Heart left ventricle (tissue), 16 donors: ENCODE measurements at places on chromosomes 6 and 20. TPM values are rescaled to one million over a fixed set of nuclear protein-coding genes. Genes with fewer than 3 reads are reported as not detected.
A peak's percentile ranks its signal among the peaks of the same experiment; 100 is the strongest.

The ZNF184 gene
- 4.0 TPM for total RNA-seq

The HFE gene
- total RNA-seq, result 9.6 TPM

The GNAS-AS1 gene
- not detected for total RNA-seq

DNA sequence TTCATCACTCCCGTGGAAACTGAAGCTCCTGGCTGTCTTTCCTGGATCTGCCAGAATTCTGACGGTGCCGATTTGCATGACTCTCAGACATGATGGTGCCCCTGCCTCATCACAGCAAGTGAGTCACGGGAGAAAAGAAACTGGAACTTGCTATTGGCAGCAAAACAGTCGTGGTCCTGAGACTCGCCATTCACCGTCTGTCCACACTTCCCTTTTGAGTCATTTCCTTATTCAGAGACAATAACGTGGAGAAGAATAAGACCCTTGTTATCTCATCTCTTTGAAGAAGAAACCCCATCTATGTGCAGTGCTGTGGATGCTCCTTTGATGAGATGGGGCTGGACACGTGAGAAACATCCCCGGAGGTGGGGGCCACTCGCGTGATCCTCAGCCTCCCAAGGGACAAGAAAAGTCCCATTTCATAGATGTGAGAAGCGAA is 4.2 kb downstream of the GPR31 start:
- no peaks in the 10 kb centered on the region for H3K4me1 ChIP-seq
- peaks cover 10% of the 10 kb centered on the region for H3K27me3 ChIP-seq
- no peak for DNase-seq
- H3K36me3 ChIP-seq, result no peaks in the 10 kb centered on the region
- H3K4me3 ChIP-seq, result peak overlapping the region; percentile 26
- H3K27ac ChIP-seq, result no peak overlapping the region

- H3K4me1 ChIP-seq, result no peaks in the 10 kb centered on the region
- no peak overlapping the region for H3K27ac ChIP-seq
- no peak overlapping the region for H3K4me3 ChIP-seq
- no peaks in the 10 kb centered on the region for H3K27me3 ChIP-seq
Measured at GRCh38 chr6:88321306-88321705, 155.2 kb upstream of the CNR1 start.

GRCh38 chr6:44446626-44447300 is 59.3 kb downstream of the CDC5L start:
- peaks cover 50% of the 10 kb centered on the region for H3K36me3 ChIP-seq
- no peak overlapping the region for H3K27ac ChIP-seq
- H3K4me1 ChIP-seq, result peaks cover 6% of the 10 kb centered on the region
- no peaks in the 10 kb centered on the region for H3K27me3 ChIP-seq

DNA sequence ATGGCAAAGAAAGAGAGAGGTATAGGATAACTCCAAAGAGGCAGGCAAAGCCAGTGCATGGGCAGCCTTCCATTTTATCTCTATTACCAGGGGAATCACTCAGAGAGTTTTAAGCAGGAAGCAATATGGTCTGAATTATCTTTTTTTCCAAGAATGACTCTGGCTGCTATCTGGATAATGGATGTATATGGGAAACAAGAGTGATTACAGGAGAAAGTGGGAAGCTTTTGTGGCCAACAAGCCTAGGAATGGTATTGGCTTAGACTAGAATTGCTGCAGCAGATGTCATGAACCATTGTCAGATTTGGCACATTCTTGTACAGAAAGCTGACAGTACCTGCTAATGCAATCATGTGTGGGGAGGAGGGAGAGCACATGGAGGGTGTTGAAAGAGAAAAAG is 73.0 kb upstream of the BTBD3 start:
- H3K4me1 ChIP-seq, result no peaks in the 10 kb centered on the region
- H3K27ac ChIP-seq, result no peak overlapping the region
- no peaks in the 10 kb centered on the region for H3K36me3 ChIP-seq
- H3K4me3 ChIP-seq, result no peak overlapping the region
- H3K27me3 ChIP-seq, result no peaks in the 10 kb centered on the region

DNA sequence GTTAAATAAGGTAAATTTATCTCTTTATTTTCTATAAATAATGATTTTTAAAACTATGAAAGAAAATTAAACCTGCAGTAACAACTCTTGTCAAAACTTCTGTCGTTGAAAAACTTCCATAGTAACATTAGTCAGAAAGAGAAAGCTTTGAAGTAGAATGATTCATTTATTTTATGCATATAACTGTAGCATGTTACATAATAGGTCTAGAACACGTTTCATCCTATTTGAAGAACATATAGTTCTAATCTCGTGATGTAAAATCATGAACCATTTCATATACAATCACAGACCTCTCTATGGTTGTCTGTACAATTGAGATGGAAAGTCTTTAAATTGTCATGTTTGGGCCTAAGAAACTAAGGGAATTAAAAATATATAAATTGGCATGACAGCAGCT is 61.3 kb upstream of the MYLIP start:
- no peak overlapping the region for H3K27ac ChIP-seq
- H3K4me1 ChIP-seq, result no peaks in the 10 kb centered on the region
- H3K36me3 ChIP-seq, result no peaks in the 10 kb centered on the region
- no peak overlapping the region for H3K4me3 ChIP-seq

DNA sequence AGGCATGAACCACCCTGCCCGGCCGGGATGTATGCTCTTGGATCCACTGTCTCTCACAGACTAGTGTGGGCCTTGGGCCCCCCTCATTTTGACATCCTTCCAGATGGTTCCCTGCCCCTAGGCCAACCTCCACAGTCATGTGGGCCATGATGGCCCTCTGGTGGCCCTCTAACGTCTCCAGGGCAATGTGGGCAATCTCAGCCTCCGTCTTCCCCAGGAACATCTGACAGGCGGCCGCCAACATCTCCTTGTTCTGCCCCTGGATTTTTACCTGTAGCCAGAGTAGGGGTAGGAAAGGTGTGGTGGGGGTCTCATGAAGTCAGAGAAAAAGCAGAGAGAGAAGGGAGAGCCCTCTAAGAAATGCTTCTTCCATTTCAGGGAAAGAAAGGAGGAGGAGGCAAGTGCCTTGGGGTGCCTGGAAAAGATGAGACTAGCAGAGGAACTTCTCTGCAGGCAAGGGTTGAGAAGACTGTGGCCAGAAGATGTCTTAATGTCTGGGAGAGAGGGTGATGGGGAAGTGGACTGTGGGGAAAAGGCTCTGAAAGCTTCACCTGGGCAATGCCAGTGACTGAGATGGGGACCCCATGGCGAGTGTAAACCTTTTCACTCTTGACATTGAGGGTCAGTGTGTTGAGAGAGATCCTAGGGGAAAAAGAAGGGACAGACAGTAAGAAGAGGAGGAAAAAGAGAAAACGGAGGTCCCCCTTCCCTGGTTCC is 1.3 kb downstream of the FLOT1 start:
- peaks cover 3% of the 10 kb centered on the region for H3K4me1 ChIP-seq
- H3K36me3 ChIP-seq, result peaks cover 24% of the 10 kb centered on the region
- H3K27ac ChIP-seq, result peak overlapping the region; percentile 94
- DNase-seq, result no peak
- peak overlapping the region; percentile 91 for H3K4me3 ChIP-seq

GRCh38 chr20:58044931-58045555 is 183.4 kb downstream of the ANKRD60 start:
- no peak for DNase-seq
- H3K4me1 ChIP-seq, result no peaks in the 10 kb centered on the region
- H3K27ac ChIP-seq, result no peak overlapping the region
- no peaks in the 10 kb centered on the region for H3K27me3 ChIP-seq

GRCh38 chr6:14537030-14537429 is 419.5 kb downstream of the CD83 start:
- no peak overlapping the region for H3K27ac ChIP-seq
- DNase-seq, result no peak
- H3K4me1 ChIP-seq, result peaks cover 12% of the 10 kb centered on the region
- H3K4me3 ChIP-seq, result no peak overlapping the region
- no peaks in the 10 kb centered on the region for H3K36me3 ChIP-seq
